Vagina (tissue), 2 donors: ENCODE measurements at places on chromosomes 13 and 19.

- no peak overlapping the region for H3K27ac ChIP-seq
- no peak overlapping the region for H3K4me3 ChIP-seq
- H3K4me1 ChIP-seq, result no peaks in the 10 kb centered on the region
Measured at GRCh38 chr19:31226151-31226935, 122.9 kb downstream of the TSHZ3 start.

GRCh38 chr19:40466219-40466984, 399 bp upstream of the SPTBN4 start:
- H3K4me1 ChIP-seq, result peaks cover 43% of the 10 kb centered on the region
- peak overlapping the region; percentile 95 for H3K27ac ChIP-seq
- no peaks in the 10 kb centered on the region for H3K27me3 ChIP-seq

GRCh38 chr13:59112221-59112718, 1051.5 kb downstream of the DIAPH3 start:
- DNase-seq, result no peak
- no peaks in the 10 kb centered on the region for H3K36me3 ChIP-seq
- no peak overlapping the region for H3K4me3 ChIP-seq
- H3K4me1 ChIP-seq, result no peaks in the 10 kb centered on the region
- H3K27ac ChIP-seq, result no peak overlapping the region

- DNase-seq, result no peak
- H3K4me3 ChIP-seq, result no peak overlapping the region
Measured at GRCh38 chr19:1956122-1956494, 15.1 kb downstream of the CSNK1G2 start.

GRCh38 chr19:13119627-13120026, 1.6 kb downstream of the NACC1 start:
- H3K27me3 ChIP-seq, result no peaks in the 10 kb centered on the region
- DNase-seq, result no peak
- H3K4me3 ChIP-seq, result peak overlapping the region; percentile 84
- H3K36me3 ChIP-seq, result no peaks in the 10 kb centered on the region
- H3K27ac ChIP-seq, result peak overlapping the region; percentile 67
- peaks cover 58% of the 10 kb centered on the region for H3K4me1 ChIP-seq

- no peaks in the 10 kb centered on the region for H3K4me1 ChIP-seq
- no peak overlapping the region for H3K4me3 ChIP-seq
- DNase-seq, result no peak
- no peaks in the 10 kb centered on the region for H3K36me3 ChIP-seq
- H3K27me3 ChIP-seq, result no peaks in the 10 kb centered on the region
Measured at GRCh38 chr19:33259539-33259938, 33.9 kb upstream of the SLC7A10 start.

GRCh38 chr19:3116621-3117020, 19.2 kb upstream of the GNA15 start:
- H3K27ac ChIP-seq, result no peak overlapping the region
- no peak overlapping the region for H3K4me3 ChIP-seq
- no peaks in the 10 kb centered on the region for H3K27me3 ChIP-seq
- H3K36me3 ChIP-seq, result no peaks in the 10 kb centered on the region

DNA sequence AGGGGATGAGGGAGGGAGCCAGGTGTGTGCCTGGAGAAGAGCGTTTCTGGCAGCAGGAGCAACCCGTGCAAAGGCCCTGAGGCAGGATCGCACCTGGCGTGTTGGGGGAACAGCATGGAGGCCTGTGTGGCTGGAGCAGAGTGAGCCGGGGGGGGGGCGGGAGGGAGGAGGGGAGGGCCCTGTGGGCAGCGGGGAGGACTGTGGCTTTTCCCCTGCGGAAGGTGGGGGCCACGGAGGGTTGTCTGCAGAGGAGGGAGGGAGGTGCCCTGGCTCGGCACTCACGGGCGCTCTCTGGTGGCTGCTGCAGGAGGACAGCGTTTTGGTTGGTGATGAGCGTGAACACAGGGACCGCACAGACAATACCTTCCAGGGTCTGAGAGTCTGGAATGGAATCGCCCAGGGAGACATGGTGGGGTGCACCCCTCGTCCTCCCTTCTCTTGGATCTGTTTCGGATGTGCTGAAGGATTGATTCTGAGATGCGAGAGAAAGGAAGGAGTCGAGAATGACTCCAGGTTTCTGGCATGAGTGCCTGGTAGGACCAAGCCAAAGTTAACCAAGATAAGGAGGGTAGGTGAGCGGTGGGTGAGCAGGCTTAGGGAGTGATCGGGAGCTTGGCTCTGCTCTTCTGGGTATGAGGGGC, 6.5 kb downstream of the RAB11B start:
- H3K27me3 ChIP-seq, result no peaks in the 10 kb centered on the region
- no peaks in the 10 kb centered on the region for H3K36me3 ChIP-seq
- no peak overlapping the region for H3K27ac ChIP-seq
- no peak for DNase-seq

- no peak for DNase-seq
- peak overlapping the region; percentile 94 for H3K27ac ChIP-seq
- H3K4me1 ChIP-seq, result peaks cover 32% of the 10 kb centered on the region
- no peaks in the 10 kb centered on the region for H3K36me3 ChIP-seq
- peak overlapping the region; percentile 23 for H3K4me3 ChIP-seq
Measured at GRCh38 chr19:45455707-45456499, 11.9 kb upstream of the FOSB start.

DNA sequence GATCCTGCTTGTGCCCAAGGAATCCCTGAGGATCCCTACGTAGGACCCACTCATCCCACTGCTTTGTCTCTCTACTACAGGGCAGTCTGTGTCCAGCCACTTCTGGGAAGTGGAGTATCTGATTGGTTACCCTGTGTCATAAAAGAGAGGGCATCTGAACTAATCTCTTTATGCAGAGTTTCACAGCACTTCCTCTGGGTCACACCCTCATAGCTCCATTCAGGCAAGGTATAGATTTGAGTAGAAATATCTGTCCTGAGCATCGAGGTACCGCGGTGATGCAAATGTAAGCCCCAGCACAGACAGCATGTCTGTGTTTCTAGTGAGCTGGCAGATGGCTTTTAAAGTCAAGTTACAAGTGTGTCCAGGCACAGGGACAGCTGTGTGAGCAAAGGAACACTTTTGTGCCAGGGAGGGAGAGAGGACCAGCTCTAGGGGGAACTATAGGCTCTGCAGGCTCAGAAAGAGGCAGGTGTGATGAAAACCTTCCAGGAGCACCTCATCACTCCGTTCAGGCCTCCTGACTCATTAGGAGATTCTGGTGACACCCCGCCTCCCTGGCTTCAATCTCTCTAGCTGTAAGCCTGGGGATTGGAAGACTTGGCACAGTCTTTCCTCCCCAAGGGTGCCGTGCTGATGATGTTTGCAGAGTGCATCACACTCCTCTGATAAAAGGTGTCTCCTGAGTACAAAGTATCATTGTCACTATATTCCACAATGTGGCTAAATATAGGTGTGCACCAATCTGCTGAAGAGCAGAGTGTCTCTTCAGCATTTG, 84.3 kb upstream of the UBL3 start:
- H3K4me3 ChIP-seq, result no peak overlapping the region
- no peaks in the 10 kb centered on the region for H3K4me1 ChIP-seq
- no peaks in the 10 kb centered on the region for H3K27me3 ChIP-seq
- no peak overlapping the region for H3K27ac ChIP-seq
- no peaks in the 10 kb centered on the region for H3K36me3 ChIP-seq
- DNase-seq, result no peak

DNA sequence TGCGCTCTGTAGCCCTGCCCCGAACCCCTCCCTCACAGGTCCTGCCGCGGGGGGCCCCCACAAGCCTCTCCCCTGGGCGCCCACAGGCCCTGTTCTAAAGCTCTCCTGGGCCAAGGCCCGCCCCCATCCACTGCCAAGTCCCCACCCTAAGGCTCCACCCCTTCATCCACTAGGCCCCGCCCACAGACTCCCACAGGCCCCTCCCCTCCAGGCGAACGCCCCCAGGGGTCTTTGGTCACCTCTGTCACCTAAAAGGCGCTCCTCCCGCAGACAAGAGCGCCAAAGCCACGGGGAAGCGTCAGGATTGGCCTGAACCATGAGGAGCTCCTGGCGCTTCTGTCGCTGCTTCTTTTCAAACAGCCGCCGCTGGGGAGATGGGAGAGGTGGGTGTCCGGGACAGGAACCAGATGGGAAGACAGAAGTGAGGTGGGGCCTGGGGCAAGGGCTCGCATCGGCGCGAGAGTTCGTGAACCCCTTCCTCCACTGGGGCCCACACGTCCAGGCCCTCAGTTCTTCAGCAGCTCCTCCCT, 2.3 kb downstream of the TULP2 start:
- H3K36me3 ChIP-seq, result no peaks in the 10 kb centered on the region
- no peaks in the 10 kb centered on the region for H3K27me3 ChIP-seq
- H3K4me3 ChIP-seq, result peak overlapping the region; percentile 48
- H3K27ac ChIP-seq, result peak overlapping the region; percentile 88
- DNase-seq, result no peak

- H3K4me1 ChIP-seq, result no peaks in the 10 kb centered on the region
- DNase-seq, result no peak
- H3K36me3 ChIP-seq, result no peaks in the 10 kb centered on the region
- no peak overlapping the region for H3K27ac ChIP-seq
- no peak overlapping the region for H3K4me3 ChIP-seq
Measured at GRCh38 chr13:76647550-76647949, 238.7 kb downstream of the KCTD12 start.

DNA sequence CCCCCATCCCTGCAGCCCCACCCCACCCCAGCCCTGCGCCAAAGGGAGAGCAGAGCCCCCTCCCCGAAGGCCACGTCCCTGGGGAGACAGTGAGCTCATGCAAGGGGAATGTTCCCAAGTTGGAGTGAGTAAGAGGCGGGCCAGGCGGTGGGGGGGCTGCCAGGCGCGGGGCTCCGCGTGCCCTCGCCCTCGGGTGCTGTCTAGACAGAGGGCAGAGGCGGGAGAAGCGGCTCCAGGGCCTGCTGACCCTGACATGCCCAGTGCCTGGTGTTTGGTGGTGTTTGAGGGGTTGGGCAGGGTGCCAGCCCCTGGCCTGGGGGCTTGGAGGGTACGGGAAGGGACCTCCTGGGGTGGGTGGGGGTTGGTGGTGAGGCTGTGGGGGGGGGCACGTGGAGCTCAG, 1.0 kb downstream of the FSTL3 start:
- H3K27ac ChIP-seq, result peak overlapping the region; percentile 99
- peak overlapping the region; percentile 59 for H3K4me3 ChIP-seq
- H3K27me3 ChIP-seq, result no peaks in the 10 kb centered on the region
- no peak for DNase-seq
- H3K36me3 ChIP-seq, result no peaks in the 10 kb centered on the region

DNA sequence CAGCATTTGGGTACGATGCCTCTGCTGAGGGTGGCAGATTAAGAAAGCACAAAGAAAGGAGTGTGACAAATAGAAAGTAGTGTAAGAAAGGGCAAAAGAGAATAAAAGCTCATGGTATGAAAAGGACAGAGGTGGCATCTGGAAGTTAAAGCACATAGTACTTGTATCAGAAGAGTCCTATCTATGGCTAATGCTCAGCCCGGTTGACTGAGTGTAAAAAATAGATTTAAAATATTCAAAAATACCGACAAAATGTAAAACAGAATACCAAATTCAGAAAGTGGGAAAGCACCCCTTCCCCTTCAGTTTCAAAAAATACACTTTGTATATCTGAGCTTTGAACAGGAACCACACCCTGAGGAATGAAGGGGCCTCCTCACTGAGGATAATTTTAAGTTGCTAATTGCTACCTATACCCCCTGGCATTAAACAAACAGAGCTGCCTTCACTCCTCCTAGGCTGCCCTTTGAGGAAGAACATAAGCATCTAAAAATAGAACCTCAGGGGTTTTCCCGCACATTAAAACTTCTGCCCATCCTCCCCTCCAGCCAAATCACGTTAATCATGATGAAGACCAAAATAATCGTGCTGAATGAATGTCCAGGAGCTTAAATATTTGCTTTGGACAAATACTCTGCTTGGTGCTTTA, 43.3 kb downstream of the DLEU7 start:
- H3K4me1 ChIP-seq, result peaks cover 12% of the 10 kb centered on the region
- H3K36me3 ChIP-seq, result no peaks in the 10 kb centered on the region
- H3K27ac ChIP-seq, result no peak overlapping the region
- no peak for DNase-seq
- no peaks in the 10 kb centered on the region for H3K27me3 ChIP-seq
- no peak overlapping the region for H3K4me3 ChIP-seq

- no peak overlapping the region for H3K4me3 ChIP-seq
- DNase-seq, result no peak
- H3K4me1 ChIP-seq, result peaks cover 10% of the 10 kb centered on the region
- no peaks in the 10 kb centered on the region for H3K27me3 ChIP-seq
Measured at GRCh38 chr13:36028359-36029025, 102.7 kb downstream of the DCLK1 start.

DNA sequence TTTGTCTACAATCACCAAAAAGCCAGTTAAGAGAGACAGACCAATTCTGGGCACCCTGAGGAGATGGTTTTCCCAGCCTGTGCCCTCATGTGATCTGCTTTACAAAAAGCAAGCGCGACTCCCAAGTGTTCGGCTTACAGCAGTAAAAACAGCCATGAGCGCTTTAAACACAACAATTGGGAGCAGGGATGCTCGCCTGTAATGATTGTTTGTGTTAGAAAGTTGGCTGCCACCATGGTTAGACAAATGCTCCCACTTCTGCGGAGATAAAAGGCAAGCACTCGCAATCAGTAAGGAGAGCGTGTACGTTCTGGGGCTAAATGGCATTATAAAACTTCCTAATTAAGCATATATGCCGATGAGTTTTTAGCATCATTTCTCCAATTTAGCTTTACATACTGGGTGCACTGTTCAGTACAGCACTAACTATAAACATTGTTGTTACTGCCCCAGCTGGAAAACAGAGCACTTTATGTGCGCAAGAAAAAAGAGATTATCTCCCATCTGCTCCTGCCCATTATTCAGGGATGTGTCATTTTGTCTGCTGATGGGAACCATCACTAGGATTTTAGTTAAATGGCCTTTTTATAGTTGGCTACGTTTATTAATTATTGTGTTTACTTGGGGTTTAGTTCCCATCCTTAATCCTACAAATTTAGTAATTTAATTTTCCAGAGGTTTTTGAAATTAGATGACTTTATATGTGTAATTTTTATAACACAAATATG, 309.3 kb upstream of the MAB21L1 start:
- no peak overlapping the region for H3K4me3 ChIP-seq
- no peaks in the 10 kb centered on the region for H3K36me3 ChIP-seq
- no peak for DNase-seq
- H3K4me1 ChIP-seq, result peaks cover 15% of the 10 kb centered on the region

- no peaks in the 10 kb centered on the region for H3K36me3 ChIP-seq
- H3K27me3 ChIP-seq, result no peaks in the 10 kb centered on the region
- H3K4me1 ChIP-seq, result no peaks in the 10 kb centered on the region
- no peak for DNase-seq
- H3K4me3 ChIP-seq, result no peak overlapping the region
Measured at GRCh38 chr13:95260031-95260525, 41.2 kb downstream of the ABCC4 start.

- H3K4me1 ChIP-seq, result no peaks in the 10 kb centered on the region
- DNase-seq, result no peak
- H3K36me3 ChIP-seq, result no peaks in the 10 kb centered on the region
Measured at GRCh38 chr19:57037556-57037955, 82.2 kb upstream of the USP29 start.

GRCh38 chr13:22110368-22110767, 439.5 kb downstream of the FGF9 start:
- H3K4me3 ChIP-seq, result no peak overlapping the region
- no peak overlapping the region for H3K27ac ChIP-seq
- H3K27me3 ChIP-seq, result no peaks in the 10 kb centered on the region
- no peak for DNase-seq
- H3K4me1 ChIP-seq, result peaks cover 16% of the 10 kb centered on the region

GRCh38 chr19:47542030-47542475, 27.2 kb upstream of the NAPA start:
- no peak overlapping the region for H3K4me3 ChIP-seq
- H3K27me3 ChIP-seq, result no peaks in the 10 kb centered on the region
- H3K4me1 ChIP-seq, result peaks cover 9% of the 10 kb centered on the region
- no peaks in the 10 kb centered on the region for H3K36me3 ChIP-seq

GRCh38 chr19:2478278-2478755, 2.4 kb downstream of the GADD45B start:
- peaks cover 41% of the 10 kb centered on the region for H3K4me1 ChIP-seq
- peak overlapping the region; percentile 85 for H3K27ac ChIP-seq
- H3K27me3 ChIP-seq, result no peaks in the 10 kb centered on the region
- peak overlapping the region; percentile 62 for H3K4me3 ChIP-seq
